ENCODE measurements at places on chromosomes 2 and 18.

DNA sequence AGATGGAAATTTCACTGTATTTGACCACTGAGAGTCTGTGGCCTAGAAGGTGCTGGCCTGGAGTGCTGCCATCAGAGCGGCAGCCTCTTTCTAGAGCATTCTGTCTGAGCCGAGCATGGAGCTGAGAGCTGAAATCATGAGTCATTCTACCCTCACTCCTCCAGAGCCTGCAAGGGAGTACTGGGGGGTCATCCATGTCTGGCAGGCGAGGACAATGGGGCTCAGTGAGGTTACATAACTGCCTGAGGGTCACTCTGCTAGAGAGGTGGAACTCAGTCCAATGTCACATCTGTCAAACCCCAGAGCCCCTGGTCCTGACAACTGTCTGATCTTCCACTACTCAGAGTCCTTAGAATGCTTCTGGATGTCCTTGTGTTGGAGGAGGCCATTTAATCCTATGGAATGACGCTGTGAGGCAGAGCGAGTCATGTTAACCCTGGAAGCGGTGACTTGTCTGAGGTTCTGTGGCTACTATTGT, 65.3 kb downstream of the HAUS1 start:
- DNase-seq, result peak; percentile 75

GRCh38 chr2:127143841-127144782, 37.2 kb upstream of the BIN1 start:
- DNase-seq, result peak; percentile 25

DNA sequence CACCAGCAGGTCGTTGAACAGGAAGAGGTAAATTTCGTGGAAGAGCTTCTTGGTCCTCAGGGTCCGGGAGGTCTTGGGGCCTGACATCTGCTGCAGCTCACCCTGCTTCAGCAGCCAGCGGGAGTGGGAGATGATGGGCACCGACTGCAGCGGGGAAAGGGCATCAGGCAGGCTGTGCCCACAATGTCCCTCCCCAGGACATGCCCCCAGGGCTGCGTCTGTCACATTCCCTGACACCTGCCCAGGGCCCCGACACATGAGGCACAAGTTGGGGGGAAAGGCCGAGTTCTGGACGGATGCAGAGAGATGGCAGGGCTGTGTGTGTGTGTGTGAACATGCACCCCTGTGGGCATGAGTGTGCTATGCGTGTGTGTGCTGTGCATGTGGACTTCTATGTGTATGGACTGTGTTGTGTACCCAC, 13.9 kb downstream of the SNORC start:
- no peak for DNase-seq

DNA sequence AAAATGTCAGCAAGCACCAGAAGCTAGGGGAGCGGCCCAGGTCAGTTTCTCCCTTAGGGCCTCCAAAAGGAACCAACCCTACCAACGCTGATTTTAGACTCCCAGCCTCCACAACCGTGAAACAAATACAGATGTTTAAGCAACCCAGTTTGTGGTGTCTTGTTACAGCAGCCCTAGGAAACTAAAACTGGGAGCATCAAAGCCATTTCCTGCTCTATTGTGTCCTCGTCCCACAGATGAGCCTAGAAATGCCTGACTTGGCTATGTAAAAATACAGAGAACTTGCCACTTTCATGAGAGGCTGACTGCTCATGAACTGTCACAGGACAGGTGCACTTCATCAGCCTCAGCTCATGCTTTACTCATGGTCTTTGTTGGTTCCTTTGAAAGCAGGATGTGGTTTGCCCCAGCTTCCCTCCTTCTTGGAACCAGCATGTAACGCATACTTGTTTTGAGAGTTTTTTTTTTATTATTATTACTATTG, 97.6 kb upstream of the SLC39A10 start:
- DNase-seq, result no peak

- DNase-seq, result no peak
Measured at GRCh38 chr2:120954939-120955338, 219.3 kb downstream of the GLI2 start.

GRCh38 chr18:79597831-79598632, 81.6 kb upstream of the CTDP1 start:
- no peak for DNase-seq

DNA sequence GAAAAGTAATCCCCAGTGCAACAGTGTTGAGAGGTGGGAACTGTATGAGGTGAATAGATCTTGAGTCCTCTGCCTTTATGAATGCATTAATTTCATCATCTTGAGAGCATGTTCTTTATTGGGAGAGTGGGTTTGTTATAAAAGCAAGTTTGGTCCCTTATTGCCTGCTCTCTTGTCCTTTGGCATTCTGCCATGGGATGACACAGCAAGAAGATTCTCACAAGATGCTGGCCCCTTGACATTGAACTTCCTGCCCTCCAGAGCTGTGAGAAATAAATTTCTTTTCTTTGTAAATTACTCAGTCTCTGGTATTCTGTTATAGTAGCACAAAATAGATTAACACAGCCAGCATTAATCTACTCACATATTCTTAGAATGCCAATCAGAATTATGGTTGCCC, 108.6 kb downstream of the EHBP1 start:
- peak; percentile 67 for DNase-seq

GRCh38 chr18:5726011-5726410, 169.3 kb downstream of the TMEM200C start:
- no peak for DNase-seq

- DNase-seq, result no peak
Measured at GRCh38 chr2:41937921-41938708, 109.7 kb upstream of the PKDCC start.

DNA sequence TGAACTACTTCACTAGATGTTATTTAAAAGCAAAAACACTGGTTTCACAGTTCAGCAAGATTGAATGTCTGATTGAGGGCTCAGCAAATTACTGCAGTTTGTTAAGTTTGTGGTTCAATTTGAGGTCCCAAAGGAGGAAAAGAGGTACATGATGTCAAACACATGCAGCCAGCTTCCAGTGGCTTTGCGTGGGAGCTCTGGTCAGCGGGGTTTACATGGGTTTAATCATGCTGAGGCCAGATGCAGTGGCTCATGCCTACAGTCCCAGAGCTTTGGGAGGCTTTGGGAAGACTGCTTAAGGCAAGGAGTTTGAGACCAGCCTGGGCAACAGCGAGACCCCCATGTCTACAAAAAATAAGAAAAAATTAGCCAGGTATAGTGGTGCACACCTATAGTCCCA, 111.5 kb downstream of the MAPK4 start:
- DNase-seq, result no peak

GRCh38 chr2:130162968-130163367, 18.1 kb upstream of the CCDC74B start:
- no peak for DNase-seq
